ENCODE measurements at places on chromosomes 3 and 15. TPM values are rescaled to one million over a fixed set of nuclear protein-coding genes. Genes with fewer than 3 reads are reported as not detected.

GRCh38 chr3:62559831-62560445, 186.6 kb upstream of the FEZF2 start:
- no peaks in the 10 kb centered on the region for H3K27me3 ChIP-seq
- no peaks in the 10 kb centered on the region for H3K36me3 ChIP-seq
- H3K4me3 ChIP-seq, result no peak overlapping the region

DNA sequence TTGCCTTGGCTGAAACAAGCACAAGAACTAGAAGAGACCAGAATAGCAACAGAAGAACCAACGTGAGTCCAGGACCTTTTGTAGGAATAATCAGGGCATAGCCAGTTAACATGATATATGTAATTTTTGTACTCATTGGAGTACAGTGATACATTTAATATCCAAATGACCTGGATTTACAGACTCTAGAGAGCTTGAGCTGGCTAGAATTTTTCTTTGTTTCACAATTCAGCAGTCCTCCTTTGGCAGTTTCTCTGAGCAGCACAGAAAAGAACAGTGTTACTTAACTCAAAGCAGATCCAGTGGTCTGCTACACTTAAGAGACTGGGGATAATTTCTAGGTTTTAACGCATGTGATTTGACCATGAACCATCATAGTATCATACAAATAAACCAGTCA, 245.7 kb downstream of the ADAMTSL3 start:
- no peak for DNase-seq
- no peak overlapping the region for H3K4me3 ChIP-seq
- H3K27ac ChIP-seq, result no peak overlapping the region
- H3K4me1 ChIP-seq, result no peaks in the 10 kb centered on the region
- no peaks in the 10 kb centered on the region for H3K36me3 ChIP-seq

Gene DUOXA1
- 0.38 TPM for total RNA-seq

Gene SNX33
- 18.3 TPM for total RNA-seq

Gene BSN
- 0.27 TPM for total RNA-seq

Gene GMNC
- not detected for total RNA-seq

All from spleen (tissue), 13 donors.